GM19239 (cell line): ENCODE measurements at places on chromosomes 3 and 15.

DNA sequence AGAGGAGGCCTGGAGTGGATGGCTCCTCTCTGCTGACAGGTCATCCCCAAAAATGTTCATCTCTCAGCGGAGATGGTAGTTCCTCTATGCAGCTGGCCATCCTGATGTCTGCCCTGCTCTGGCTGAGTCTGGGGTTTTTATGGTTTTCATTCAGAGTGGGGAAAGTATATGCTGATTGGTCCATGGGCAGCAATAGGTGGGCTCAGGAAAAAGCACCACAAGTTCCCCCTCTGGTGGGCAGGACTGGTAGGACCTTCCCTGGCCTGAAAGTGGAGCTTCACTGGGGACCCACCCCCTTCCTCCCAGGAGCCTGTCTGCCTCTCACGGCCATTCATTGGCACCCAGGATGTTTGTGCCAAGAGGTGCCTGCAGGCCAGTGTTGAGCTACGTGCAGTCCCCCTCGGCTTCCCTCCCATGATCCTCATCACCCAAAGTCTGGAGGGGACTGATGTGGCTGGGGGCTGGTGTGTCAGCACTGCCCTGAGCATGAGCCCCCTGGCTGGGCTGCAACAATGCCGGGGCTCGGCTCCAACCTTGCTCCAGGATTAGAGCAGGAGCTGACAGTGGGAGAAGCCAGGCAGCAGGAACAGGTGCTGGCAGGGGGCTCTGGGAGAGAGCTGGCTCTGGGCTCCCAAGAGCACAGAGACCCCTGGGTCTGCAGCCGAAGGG, 13.1 kb upstream of the BLOC1S6 start:
- no peak for DNase-seq

DNA sequence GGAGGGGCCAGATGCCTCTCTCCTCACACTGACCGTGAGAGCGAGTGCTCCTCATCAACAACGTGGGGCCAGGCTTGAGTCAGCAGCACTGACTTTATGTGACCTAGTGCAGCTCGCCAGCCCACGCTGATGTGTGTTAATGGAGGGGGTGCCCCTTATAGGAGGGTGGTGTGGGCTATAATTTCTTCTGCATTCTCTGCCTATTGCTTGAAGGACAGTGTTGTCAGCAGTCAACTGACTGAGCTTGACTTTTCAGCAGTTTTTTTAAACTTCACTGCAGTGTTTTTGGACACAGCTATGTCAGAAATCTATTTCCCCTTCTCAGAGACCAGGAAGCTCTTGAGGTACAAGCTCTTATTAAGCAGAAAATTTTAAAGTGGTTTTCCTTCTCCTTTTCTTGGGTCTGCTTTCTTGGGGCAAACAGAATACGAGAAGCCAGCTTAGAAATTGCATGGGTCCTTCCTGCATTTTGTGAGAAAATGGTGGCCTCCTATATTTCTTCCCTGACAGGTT, 304.8 kb upstream of the CTDSPL start:
- DNase-seq = no peak

DNA sequence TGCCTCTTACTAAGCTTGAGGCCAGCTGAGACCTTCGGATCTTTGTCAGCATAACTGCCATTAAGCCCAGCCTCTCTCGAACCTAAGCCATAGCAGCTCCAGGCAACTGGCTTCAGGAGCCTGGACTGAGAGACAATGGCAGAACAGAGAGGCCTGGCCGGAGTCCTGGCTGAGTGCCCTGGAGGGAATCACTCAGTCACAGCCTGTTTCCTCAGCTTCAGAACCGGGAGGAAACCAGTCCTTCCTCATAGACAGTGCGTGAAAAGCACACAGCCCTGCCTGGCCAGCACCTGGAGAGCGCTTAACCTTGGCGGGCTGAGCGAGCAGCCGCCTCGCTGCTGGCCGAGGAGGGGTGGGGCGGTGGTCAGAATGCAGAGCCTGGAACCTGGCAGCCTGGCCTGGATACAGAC, 21.6 kb downstream of the RNU5B-1 start:
- DNase-seq = no peak

DNA sequence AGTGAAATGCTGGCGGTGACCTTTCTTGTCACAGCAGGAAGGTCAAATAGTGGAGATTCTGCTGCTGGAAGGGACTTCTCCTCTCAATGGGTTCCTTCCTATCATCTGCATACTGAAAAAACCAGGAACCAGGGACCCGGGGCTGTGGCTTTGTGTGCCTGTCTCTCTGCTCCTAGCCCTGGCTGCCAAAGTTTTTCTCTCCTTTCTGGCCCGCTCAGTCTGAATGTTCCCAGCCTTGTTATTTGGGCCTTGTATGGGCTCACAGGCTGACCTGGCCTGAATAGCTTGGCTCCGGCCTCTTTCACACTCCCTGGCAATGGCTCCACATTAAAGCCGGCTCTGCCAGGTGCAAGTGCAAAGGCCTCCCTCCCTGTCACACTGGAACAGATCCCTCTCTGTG, 94.7 kb downstream of the LRIG1 start:
- DNase-seq = no peak

GRCh38 chr3:123723522-123724168, 138.8 kb upstream of the HACD2 start:
- DNase-seq = peak; percentile 67

GRCh38 chr15:92909136-92909781, 9.1 kb downstream of the CHD2 start:
- no peak for DNase-seq

DNA sequence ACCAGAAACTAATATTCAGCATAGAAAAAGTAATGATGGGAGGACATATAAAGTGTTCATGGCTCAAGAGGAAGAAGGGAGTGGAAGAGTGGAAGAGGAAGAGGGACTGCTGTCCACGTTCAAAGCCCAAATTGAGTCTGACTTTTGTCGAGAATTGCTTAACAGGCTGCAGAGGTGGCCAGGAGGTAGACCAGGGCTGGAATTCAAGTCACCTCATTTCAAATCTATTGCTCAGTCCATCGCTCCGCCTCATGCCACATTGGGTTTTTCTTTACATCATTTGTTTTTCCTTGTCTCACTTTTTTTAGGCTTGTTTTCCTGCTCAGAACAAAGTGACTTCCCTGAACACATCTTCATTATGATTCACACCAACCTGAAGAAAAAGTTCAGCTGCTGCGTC, 97.0 kb downstream of the RPL39L start:
- DNase-seq = no peak

- no peak for DNase-seq
Measured at GRCh38 chr15:29773816-29774215, 48.5 kb downstream of the TJP1 start.

GRCh38 chr15:97059281-97059680, 728.8 kb downstream of the NR2F2 start:
- no peak for DNase-seq

- no peak for DNase-seq
Measured at GRCh38 chr3:126393563-126393962, 1.1 kb upstream of the CFAP100 start.

DNA sequence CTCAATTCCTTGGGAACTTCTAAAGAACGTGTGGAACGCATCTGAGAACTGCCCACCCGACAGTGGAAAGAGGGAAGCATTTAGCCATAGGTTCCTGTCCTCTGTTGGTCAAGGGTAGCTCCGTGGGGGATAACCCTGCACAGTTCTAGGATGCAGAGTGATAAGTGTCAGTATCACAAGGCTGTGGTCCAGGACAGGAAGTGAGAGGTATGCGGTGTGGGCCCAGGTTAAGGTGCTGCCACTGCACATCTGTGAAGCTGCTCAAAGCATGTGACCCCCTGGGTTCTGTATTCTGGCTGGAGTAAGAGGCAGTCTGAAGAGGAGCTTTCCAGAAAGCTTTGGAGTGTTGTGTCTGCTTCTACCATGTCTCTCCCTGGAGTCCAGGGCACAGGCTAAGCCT, 51.7 kb upstream of the HES1 start:
- DNase-seq = peak; percentile 58

DNA sequence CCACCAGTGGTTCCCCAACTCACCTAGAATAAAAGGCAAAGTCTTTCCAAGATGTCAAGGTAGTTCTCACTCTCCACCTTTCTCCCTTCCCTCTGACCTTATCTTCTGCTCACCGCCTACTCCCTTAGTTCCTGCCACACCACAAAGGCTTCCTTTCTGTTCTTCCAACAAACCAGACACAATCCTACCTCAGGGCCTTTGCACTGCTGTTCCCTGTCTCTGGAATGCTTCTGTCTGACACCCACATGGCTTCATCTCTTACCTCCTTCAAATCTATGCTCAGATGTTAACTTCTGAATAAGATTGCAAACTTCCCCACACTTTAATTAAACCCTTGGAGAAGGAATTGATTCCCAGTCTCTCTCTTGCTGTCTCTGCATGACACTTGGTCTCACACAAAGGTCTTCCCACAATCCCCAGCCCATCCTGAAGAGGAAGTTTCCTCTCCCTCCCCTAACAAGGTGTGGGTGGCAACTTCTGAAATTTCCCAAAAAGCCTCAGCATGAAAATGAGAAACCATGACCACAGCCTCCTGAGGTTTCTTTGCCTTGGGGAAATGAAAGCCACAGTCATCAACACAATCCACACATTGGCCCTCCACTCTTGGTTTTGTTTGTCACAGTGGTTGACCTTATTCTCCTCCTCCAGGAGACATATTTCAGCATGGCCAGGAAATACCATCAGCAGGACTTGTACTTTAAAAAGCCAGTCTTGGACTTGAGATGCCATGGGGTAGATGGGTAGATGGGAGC, 3.0 kb upstream of the RYK start:
- no peak for DNase-seq

DNA sequence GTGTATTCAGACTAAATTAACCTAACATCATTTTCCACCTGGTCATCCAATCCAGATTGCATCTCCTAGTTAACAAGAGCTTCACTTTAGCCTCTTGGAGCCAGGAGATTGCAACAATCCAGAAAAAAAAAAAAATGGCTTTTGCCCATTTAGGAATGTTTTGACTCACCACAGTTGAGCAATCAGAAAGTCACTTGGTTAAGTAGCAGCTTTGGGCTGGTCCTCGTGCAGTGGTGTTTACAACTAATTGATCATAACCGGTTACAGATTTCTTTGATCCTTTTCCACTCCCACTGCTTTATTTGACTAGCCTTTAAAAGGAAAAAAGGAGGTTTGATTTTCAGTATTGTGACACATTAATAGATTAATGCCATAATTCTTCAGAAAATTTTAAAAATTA, 688.8 kb upstream of the CCDC54 start:
- DNase-seq = no peak

- no peak for DNase-seq
Measured at GRCh38 chr3:115494826-115495225, 128.5 kb upstream of the GAP43 start.

GRCh38 chr3:101642441-101642840, 34.5 kb downstream of the ZBTB11 start:
- DNase-seq = no peak

- DNase-seq = peak; percentile 37
Measured at GRCh38 chr15:43769584-43770228, 7.1 kb downstream of the ELL3 start.

GRCh38 chr3:129577925-129578786, 28.3 kb downstream of the PLXND1 start:
- peak; percentile 79 for DNase-seq
